Stimulated activated CD4-positive, alpha-beta T cell treated with anti-CD3 and anti-CD28 coated beads, Interleukin-2, amount 100 ng/mL, for 4 hours (primary cell): ENCODE measurements at places on chromosomes 2 and 18.

DNA sequence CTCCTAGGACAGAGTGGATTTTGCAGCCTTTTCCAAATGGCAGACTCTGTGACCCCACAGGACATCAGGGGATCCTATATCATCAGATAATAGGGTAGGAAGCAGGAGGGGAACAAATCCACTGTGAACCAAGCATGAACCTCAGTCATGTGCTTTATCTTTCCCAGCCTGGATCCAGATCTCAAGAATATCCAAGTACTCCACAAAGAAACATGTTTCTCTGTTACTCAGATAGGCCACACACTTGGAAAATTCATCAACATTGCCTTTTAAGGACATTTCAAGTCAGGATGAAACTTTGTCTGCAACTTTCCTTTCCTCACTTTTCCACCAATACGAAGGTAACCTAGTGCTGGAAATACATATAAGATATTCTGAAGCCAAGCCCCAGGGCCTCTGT, 85.8 kb downstream of the RDH14 start:
- no peak for DNase-seq

GRCh38 chr2:168699844-168700417, 102.5 kb upstream of the NOSTRIN start:
- no peak for DNase-seq

GRCh38 chr18:26813043-26813442, 52.5 kb downstream of the AQP4 start:
- DNase-seq: no peak

- DNase-seq: no peak
These were observed 35.1 kb downstream of the TGFA start for GRCh38 chr2:70518557-70518956.

DNA sequence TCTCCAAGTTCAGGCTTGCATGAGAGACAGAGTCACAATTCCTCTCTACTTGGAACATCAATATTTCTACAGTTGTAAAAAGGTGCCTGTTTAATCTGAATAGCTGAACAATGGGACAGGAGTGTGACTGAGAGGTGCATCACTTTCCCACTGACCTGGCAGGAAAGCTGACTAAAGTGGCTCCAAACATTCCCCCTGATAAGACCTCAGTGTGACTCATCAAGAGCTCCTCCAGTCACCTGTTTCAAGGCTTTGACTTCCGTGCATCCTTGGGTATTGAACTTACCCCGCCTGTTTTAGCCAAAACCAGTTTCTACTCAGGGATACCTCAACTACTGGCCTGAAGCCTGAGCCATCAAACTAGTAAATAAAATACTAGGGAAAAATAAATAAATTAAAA, 453.9 kb upstream of the DDX18 start:
- no peak for DNase-seq
